SK-N-SH (cell line): ENCODE measurements at places on chromosomes 6 and 20. TPM values are rescaled to one million over a fixed set of nuclear protein-coding genes. Genes with fewer than 3 reads are reported as not detected.

TFAP2D gene
- polyA plus RNA-seq, result not detected in 2 replicates

CD2AP gene
- 1.6 and 2.3 TPM in 2 replicates for polyA plus RNA-seq

TUBB1 gene
- 0.02 TPM in 1 of 2 replicates, not detected in the other for polyA plus RNA-seq

FAM184A gene
- 0.38 and 0.49 TPM in 2 replicates for polyA plus RNA-seq

SGK2 gene
- polyA plus RNA-seq, result 0.21 and 0.57 TPM in 2 replicates

TGM3 gene
- not detected in 2 replicates for polyA plus RNA-seq

PLTP gene
- 114 and 154 TPM in 2 replicates for polyA plus RNA-seq

OTOR gene
- not detected in 2 replicates for polyA plus RNA-seq

HLA-DQA2 gene
- not detected in 2 replicates for polyA plus RNA-seq

SMOC2 gene
- polyA plus RNA-seq, result not detected in 2 replicates

MMP24OS gene
- polyA plus RNA-seq, result 52.4 and 53.1 TPM in 2 replicates

BPIFB2 gene
- not detected in 2 replicates for polyA plus RNA-seq

SOX18 gene
- polyA plus RNA-seq, result not detected in 2 replicates

FBXO5 gene
- polyA plus RNA-seq, result 10.6 and 12.5 TPM in 2 replicates

MTFR2 gene
- polyA plus RNA-seq, result 7.4 and 9.2 TPM in 2 replicates

CDYL gene
- polyA plus RNA-seq, result 13.3 and 14.3 TPM in 2 replicates

CNBD2 gene
- 5.6 and 6.6 TPM in 2 replicates for polyA plus RNA-seq

OR2H2 gene
- not detected in 2 replicates for polyA plus RNA-seq

FNDC1 gene
- not detected in 2 replicates for polyA plus RNA-seq

NKAIN2 gene
- polyA plus RNA-seq, result not detected in 2 replicates

BHLHE23 gene
- polyA plus RNA-seq, result not detected in 2 replicates
